ENCODE measurements at places on chromosomes 3 and 15.

GRCh38 chr15:29870495-29871151, 48.4 kb upstream of the TJP1 start:
- no peak for DNase-seq

GRCh38 chr3:111081008-111081545, 9.5 kb downstream of the NECTIN3 start:
- no peak for DNase-seq

DNA sequence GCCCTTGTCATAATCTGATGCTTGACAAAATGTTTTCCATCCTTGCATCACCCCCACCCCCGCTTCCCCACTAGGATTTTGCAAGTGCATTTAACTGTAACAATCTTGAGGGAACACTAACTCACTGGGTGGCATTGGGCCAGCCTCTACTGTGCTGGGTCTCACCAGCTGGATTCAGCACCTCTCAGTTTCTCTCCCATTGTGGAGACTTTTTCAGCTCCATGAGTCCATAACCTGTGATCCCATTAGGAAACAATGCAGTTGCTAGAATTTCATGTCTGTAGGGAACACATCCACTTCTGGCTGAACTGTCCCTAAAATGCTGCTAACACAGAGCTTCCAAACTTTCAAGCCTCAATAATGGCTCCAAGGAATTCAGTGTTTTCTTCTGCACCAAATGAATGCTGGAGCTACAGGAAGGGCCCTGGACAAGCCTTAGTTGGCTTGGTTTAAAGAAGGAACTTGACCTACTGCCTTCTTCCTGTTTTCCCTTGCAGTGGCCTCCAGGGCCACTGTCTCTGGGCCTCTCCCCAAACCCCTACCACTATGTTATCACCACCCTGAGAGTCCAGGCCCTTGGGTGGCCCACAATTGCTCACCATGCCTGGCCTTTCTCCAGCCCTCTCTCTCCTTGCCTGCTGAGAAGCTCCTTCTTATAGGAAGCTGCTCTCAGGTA, 15.6 kb downstream of the CYP19A1 start:
- DNase-seq, result no peak

DNA sequence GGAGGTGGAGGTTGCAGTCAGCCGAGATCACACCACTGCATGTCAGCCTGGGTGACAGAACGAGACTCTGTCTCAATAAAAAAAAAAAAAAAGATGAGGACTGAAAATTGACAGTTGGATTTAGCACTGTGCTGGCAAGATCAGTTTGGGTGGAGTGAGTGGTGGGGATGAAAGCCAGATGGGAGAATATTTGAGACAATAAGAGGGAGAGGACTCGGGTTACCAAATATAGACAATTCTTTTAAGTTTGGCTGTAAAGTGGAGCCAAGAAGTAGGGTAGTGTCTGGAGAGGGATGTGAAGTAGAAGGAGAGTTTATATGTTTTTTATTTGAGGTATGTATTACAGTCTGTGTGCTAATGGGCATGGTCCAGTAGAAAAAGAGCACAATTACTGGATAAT, 20.4 kb downstream of the TMOD3 start:
- no peak for DNase-seq

GRCh38 chr3:3560591-3561311, 238.5 kb upstream of the LRRN1 start:
- DNase-seq, result no peak

DNA sequence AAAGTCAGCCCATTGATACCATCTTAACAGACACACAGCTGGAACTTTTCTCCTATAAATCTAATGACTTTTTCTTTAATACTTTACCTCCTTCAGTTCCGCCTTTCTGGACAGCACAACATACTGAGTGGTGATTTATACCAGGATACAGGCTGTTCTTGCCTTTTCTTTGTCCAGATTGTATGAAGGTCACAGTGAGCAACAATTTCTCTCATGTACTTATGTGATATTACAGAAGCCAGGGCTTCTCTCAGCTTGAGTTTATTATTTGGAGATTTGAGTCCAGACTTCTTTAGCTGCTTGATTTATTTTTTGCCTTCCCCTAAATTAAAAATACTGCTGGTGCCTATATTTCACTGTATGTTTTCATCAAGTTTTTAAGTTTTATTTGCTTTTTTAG, 976.0 kb downstream of the ROBO2 start:
- no peak for DNase-seq

- DNase-seq, result no peak
These were observed 33.0 kb downstream of the ZIC4 start for GRCh38 chr3:147373301-147373700.

- no peak for DNase-seq
These were observed 9.5 kb downstream of the TBC1D21 start for GRCh38 chr15:73882761-73883419.

- no peak for DNase-seq
These were observed 36.6 kb upstream of the ARID3B start for GRCh38 chr15:74504418-74504817.

- no peak for DNase-seq
These were observed 13.5 kb downstream of the PLD1 start for GRCh38 chr3:171796625-171797264.

DNA sequence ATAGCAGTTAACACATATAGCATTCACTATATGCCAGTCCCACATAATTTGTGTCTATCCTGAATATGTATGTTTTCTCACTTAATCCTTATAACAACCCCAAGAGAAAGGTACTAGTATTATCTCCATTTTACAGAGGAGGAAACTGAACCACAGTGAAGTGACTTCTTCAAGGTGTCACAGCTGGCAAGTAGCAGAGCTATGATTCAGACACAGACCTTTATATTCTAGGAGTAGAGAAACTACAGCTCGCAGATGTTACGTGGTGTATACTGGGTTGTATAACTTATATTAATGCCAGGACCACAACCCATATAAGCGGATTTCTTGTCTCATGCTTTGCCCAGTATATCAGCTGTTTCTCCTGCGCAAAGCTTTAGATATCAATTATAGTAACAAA, 29.5 kb upstream of the ICE2 start:
- DNase-seq, result no peak

GRCh38 chr15:44160796-44161195, 34.3 kb downstream of the FRMD5 start:
- no peak for DNase-seq

DNA sequence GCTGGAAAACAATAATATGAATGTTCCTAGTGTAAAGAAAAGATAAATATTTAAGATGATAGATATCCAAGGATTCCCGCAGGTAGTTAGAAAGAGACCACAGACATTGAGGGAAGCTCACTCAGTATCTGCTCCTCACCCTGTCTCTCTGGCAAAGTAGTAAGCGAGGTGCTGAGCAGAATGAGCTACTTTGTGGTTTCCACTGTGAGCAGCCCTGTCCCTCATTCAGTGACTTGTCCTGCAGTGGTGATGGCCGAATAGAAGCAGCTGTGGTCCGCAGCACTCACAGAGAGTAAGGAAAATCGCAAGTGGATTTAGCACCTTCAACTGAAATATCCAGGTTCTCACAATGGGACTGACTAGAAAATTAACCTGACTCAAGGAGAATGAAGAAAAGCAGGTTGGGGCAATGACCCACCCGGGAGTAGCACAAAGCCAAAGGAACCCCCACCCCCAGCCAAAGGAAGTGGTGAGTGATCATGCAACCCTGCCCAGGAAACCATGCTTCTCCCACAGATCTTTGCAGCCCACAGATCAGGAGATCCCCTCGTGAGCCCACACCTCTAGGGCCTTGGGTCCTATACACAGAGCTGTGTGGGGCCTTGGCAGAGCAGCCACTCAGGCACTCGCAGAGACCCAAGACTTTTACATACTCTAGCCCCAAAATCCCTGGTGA, 21.8 kb upstream of the SLC25A38 start:
- no peak for DNase-seq

GRCh38 chr3:174266476-174266875, 592.7 kb upstream of the NAALADL2 start:
- DNase-seq, result no peak

GRCh38 chr3:66520724-66521123, 19.9 kb upstream of the LRIG1 start:
- no peak for DNase-seq

DNA sequence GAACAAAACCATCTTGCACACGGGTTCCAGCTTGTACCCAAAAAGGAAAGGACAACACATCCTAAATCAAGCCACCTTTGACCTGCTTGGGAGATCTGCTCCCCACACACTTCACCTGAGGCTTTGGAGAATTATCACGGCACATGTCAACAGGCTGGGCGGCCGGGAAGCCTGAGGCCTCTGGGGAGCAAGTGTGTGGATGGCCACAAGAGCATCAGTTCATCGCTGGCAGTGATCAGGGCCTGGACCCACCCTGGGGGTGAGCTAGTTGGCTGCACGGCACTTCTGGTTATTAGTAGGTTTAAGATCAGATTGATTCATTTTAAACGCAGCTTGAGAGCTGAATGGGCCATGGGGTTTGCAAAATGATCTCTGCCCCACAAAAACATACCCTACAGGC, 108.5 kb downstream of the CHSY1 start:
- no peak for DNase-seq

- no peak for DNase-seq
These were observed 40.9 kb downstream of the MUC20 start for GRCh38 chr3:195761567-195762248.

DNA sequence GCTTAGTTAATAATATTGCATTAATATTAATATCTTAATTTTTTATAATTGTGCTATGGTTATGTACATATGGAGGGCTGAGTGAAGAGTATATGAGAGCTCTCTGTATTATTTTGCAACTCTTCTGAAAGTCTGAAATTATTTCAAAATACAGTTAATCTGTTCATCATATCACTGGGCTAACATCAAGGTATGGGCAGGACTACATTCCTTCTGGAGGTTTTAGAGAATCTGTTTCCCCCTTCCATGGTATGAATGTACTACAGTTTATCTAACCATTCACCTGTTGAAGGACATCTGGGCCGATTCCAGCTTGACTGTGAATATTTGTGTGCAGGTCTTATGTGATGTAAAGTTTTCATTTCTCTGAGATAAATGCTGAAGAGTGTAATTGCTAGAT, 5.1 kb downstream of the IL20RB start:
- DNase-seq, result no peak

GRCh38 chr3:4900298-4900697, 78.9 kb upstream of the BHLHE40 start:
- DNase-seq, result no peak

DNA sequence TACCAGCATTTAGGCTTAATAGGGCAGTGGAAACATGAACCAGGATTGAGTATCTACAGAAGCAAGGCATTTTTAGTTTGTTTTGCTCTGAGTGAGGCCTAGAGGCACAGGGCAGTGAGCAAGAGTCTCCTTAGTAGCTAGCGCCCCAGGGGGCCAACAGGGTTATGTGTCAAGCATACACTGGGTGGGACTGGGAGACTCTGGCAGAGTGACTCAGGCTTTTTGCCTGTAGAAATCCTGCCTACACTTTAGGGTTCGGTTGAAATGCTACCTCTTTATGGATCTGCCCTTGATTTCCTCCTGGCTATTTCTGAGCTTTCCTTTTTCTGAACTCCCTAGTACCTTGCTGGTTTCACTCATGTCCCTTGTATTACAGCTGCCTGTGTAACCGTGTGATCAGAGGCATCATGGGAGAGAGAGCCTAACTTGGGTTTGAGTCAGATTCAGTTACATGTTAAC, 72.2 kb downstream of the TOP2B start:
- no peak for DNase-seq

DNA sequence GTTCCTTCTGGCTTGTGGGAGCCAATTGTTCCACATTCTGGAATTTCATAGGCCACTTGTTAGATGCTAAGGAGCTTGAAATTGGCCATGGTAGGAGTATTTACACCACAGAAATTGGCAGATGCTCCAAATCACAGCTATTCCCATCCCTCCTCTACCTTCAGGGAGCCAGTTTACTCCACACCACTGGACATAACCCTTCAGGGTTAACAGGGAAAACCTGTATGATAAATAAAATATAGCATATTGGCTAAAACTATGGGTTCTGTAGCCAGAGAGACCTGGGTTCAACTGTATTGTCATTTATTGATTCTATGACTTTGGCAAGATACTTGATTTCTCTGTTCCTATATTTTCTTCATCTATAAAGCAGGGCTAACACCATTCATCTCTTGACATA, 384.2 kb upstream of the PROK2 start:
- no peak for DNase-seq

- DNase-seq, result no peak
These were observed 391.1 kb downstream of the FGF12 start for GRCh38 chr3:192336286-192336685.

All from stimulated activated CD4-positive, alpha-beta T cell treated with anti-CD3 and anti-CD28 coated beads, Interleukin-12 subunit alpha, Interleukin-12 subunit beta, amount 100 ng/mL, for 24 hours (primary cell).